Putamen (tissue), 1 donor: ENCODE measurements at places on chromosomes 3 and 15.

GRCh38 chr3:77535116-77535515, 495.2 kb downstream of the ROBO2 start:
- DNase-seq, result peak; percentile 76

- DNase-seq, result peak; percentile 72
Measured at GRCh38 chr3:143674100-143674968, 173.9 kb downstream of the SLC9A9 start.

- DNase-seq, result no peak
Measured at GRCh38 chr3:170506556-170506955, 79.3 kb downstream of the SLC7A14 start.

DNA sequence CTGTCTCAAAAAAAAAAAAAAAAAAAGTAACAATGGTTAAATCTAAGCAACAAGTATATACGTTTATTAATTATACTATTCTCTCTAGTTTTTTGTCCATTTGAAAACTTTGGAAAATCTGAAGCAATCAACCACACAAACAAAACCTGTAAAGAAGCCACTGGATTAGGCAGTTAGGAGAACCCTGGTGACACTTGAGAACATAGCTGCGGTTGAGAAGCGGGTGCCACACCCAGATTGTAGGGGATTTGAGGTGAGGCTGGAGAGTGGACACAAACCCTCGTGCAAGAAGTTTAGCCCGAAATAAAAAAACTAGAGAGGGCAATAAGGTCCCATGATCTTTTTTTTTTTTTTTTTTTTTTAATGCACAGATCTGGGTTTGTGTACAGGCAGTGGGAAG, 25.9 kb upstream of the ZBTB38 start:
- DNase-seq, result no peak

- no peak for DNase-seq
Measured at GRCh38 chr15:63946524-63947065, 99.7 kb downstream of the DAPK2 start.

- no peak for DNase-seq
Measured at GRCh38 chr3:125141596-125142419, 70.7 kb downstream of the SLC12A8 start.

- DNase-seq, result no peak
Measured at GRCh38 chr3:58022490-58022889, 14.3 kb downstream of the FLNB start.

DNA sequence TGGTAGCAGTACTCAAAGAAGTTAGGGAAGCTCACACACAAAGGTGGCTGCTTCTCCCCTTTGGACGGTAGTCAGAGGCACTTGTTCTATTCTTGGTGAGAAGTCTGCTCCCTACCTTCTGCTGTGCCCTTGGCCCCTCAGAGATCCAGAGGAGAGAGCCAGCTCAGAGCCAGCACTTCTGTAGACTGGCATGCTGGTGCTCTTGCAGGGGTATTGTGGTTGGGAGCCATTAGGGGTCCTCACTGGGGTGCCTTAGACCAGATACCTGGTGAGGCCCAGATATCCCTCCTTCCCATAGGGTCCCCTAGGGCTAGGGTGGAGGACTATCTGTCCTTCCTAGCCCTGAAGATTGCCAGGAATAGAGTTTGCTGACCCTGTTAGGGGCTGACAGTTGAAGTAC, 140.6 kb downstream of the EEFSEC start:
- no peak for DNase-seq

DNA sequence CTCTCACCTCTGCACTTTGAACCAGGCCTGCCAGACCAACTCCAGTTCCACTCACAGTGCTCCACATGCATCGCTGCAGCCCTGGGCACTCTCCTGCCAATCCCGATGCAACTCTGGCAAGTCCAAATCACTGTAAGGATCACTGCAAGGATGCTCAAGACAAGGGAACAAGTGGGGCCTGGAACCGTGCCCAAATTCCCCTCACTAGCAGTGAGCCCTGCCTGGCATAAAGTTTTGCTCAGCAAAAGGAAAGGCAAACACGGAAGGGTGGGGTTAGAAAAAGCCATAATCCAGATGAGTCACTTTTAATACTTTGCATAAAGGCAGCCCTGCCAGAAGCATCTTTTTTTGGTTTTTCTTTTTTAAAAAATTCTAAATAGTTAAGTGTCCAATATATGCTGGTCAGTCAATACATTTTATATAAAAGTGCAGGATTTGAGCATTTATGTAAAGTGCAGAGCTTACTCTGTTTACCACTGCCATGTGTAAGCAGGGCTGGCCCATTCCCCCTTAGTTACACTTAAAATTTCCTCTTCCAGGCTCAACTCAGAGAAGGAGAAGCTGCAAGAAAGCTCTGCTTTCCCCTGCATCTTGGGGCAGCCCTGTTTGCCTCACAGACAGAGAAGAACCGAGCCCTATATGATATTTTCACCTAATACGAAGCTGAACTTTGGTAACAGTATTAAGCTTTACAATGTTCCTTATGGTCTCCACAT, 102.2 kb downstream of the CD47 start:
- DNase-seq, result no peak

GRCh38 chr3:17076940-17077605, 192.3 kb downstream of the PLCL2 start:
- no peak for DNase-seq

DNA sequence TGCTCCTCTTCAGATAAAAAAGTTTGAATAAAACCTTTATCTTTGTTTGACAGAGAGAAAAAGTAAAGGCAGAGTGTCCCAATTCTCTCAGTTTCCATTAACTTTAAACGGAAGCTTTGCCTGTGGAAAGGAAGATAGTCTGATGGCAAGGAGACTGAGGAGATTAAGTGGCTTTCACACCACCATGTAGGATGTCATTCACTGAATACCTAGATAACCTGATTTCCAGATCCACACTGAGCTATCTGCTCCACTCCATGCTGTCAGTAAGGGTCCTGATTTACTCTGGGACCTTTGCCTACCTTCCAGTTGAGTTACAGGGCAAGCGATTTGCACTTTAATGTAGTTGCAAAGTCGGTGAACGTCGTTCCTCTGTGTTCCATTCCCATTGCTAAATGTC, 233.4 kb upstream of the TBL1XR1 start:
- DNase-seq, result no peak

- no peak for DNase-seq
Measured at GRCh38 chr15:93719921-93720351, 511.4 kb upstream of the MCTP2 start.

- no peak for DNase-seq
Measured at GRCh38 chr3:46495901-46496456, 1.8 kb upstream of the RTP3 start.

DNA sequence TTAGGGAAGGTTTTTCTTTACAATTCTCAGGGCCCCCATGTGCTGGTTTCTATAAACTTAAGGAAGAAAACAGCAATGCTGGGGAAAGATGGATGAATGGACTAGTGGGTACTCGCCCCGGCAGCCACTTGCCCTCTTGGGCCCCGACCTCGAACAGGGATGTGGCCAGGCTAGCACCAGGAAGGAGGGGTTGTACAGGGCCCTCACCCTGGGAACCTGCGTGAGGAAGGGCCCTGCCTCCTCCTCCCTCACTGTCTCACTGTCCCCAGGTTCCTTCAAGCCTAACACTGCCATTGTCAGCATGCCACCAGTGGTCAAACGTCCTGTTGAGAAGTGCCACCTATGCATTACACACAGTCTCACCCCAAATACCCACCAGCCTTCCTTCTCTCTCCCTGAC, 9.1 kb downstream of the ADAMTS17 start:
- DNase-seq, result no peak

DNA sequence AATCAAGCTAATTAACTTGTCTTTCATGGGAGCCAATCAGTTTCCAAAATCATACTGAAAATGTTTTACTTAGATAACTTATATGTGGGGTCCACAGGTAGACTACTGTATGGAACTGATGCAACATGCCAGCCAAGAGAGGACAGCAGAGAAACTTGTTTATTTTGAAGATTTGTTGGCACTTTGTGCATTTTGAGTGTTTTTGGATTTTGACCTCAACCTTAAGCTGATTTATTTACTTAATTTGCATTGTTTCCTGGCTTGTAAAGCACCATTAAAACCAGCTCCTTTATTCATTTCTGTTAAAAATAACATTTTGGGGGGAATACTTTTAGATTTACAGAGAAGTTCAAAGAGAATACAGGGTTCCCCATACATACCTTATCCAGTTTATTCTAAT, 166.6 kb downstream of the MCTP2 start:
- no peak for DNase-seq

GRCh38 chr3:58041182-58041825, 33.1 kb downstream of the FLNB start:
- DNase-seq, result no peak

- no peak for DNase-seq
Measured at GRCh38 chr3:197151580-197151979, 122.0 kb upstream of the MELTF start.

DNA sequence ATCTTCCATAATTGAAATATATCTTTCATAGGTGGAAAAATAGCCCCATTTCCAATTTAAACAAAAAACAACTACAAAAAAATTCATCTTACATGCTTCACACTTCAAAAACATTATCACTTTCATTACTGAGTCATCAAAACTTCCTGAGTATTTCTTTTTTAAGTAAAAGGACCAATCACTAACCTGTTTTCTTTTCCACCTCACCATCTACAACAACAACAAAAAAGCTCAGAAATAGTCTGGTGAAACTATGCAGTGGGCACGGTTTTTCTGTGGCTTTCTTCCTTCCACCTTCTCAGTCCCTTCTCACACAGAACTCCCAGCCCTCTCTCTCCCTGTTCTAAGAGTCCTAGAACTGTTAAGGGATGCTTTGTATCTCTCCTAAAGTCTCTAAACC, 20.3 kb upstream of the TNIK start:
- no peak for DNase-seq

- DNase-seq, result no peak
Measured at GRCh38 chr15:63323798-63324563, 46.6 kb downstream of the APH1B start.

DNA sequence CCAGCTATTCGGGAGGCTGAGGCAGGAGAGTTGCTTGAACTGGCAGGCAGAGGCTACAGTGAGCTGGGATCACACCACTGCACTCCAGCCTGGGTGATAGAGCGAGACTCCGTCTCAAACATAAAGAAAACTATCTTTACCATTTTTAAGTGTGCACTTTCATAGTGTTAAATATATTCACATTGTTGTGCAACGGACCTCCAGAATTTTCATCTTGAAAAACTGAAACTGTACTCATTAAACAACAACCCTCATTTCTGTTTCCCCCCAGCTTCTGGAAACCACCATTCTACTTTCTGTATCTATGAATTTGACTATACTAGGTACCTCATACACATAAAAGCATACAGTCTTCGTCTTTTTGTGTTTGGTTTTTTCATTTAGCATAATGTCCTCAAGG, 375.1 kb downstream of the SHQ1 start:
- DNase-seq, result no peak

- DNase-seq, result no peak
Measured at GRCh38 chr3:133883641-133884040, 12.0 kb downstream of the RAB6B start.
